ENCODE measurements at places on chromosomes 2 and 18.

DNA sequence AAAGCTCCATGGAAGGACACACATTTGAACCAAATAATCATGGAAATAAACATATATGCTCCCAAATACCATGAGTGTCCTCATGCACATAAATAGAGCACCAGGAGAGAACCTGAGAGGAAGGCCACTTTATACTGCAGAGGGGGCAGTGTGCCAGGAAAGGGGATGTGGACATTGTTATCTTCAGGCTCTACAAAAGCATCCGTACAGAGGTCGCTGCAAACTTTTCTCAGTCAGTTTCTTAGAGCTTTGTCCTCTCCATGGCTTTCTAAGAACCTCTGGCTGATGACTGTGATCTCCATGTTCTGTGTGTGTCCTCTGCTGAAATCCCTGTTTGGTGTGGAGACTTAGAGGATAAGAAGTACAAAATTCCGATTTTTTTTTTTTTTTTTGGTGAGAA is 515.7 kb downstream of the CNTNAP5 start:
- DNase-seq = no peak

DNA sequence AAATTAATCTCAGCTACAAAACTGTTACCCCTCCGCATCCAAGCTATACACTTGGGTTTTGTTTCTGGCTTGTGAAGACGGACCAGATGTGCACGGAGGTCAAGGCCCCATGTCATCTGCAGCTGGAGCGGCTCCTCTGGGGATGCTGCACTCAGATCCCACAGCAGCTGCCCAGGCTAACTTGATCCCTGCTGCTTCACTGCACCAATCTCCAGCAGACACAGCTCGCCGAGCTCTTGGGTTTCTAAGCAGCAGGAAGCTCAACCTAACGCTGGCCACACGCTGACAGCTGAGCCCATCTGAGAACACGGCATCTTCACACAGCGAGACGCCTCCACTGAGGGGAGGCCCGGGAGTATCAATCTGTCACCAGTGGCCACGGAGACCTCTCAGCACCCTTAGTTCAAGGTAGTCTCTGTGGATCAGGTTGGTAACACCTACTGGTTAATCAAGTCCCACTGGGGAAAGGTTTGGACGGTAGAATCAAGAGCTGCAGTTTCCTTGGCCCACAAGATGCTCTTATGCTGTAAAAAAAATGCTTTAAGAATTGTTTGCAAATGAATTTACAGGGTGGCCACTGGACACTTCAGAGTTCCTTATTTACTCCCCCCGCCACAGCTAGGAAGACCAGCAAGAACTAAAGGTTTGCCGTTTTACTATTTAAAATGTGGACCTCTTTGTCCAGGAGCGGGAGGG is 67.5 kb downstream of the EMILIN2 start:
- no peak for DNase-seq

DNA sequence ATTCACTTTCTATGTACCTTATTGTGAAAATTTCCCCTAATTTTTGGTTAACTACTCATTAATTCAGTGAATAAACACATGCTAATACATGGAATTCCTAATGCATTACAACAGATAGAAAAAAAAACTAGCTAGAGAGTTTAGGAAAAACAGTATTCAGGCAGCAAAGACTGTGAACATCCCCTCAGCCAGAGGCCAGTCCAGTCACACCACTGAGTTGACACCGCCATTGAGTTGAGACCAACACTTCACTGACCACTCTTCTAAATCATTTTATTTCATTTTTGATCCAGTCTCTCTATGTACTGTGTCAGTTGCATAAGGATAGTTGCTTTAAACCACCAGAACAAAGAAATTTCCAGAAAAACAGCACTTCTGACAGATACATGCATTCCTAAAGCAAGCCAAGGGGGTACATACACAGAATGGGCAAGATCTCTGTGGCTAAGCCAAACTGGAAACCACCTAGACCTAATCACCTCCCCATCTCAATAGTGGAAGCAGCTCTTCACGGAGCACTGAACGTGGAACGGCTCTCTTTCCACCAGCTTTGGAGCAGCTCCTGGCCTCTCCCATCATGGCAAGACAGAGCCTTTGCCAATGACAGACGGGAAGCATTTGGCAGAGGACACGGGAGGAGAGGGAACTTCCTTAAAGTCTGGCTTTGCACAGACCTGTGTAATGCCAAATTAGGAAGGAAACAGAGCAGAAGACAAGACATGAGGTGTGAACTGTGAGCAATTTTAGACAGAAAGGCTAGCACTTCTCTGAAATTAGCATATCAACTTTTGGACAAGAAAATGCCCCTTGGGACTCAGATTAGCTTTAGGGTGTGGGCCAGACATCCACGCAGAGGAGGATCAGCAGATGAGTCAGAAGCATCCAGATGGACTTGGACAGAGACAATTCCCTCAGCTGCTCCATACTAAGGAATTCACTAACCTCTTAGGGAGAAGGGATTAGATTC is 36.4 kb downstream of the CACNB4 start:
- no peak for DNase-seq

DNA sequence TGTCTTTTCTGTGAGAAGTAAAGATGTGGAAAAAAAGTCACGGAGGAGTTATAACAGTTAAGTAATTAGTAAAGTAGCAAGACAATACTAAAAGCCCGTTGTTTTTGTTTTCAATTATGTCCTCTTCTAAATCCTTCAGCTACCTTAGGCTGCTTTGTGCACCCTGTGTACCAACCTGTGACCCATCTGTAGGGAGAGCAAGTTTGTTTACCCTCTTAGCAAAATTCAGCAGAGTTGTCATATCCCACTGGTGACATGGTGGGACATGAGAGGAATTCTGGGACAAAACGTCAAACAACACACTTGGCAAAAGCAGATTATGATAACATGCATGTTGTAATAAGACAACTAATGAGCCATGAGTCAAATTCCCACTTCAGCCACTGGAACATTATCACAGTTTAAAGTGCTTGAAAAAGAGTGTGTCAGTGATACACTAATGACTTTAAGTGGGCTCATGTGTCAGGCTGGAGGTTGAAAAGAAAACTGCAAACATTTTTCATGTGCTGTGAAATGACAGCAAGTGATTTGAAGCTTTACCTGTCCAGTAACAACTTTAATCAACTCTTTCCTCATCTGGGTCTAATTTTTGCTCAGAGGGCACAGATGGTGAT is 392.8 kb upstream of the ACVR2A start:
- peak; percentile 36 for DNase-seq

DNA sequence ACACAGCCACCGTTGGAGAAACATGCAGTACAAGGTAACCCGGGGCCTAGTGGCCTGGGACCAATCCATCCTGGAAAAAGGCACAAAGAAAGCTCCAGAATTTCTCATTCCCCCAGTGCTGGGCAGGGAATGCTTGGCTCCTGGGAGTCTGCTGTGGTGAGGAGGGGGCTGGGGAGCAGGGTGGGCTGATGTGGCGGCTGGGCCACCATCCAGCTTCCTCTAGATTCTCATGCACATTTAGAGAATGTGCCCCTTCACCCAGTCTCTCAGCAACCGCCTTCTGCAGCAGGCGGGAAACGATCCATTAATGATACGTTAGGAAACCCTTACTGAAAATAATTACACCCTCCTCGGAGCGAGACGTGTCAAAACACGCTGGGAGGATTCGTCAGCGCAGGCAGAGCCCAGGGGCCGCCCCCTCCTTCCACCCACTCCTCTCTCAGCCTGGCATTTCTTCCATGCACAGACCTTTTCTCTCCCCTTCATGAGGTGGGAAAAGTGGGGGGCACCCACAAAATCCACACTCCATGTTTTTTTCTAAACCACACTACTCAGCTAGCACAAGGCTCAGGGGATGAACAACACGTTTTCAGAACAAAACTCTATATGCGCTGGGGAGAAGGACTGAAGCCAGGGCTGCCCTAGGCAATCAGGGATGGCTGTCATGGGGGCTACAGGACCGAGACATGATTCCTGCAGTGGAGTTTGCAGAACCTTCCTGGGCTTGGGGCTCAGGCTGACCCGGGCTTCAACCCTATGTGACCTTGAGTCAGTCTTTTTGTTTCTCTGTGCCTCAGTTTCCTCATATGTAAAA is 56.1 kb upstream of the SMAD7 start:
- no peak for DNase-seq

DNA sequence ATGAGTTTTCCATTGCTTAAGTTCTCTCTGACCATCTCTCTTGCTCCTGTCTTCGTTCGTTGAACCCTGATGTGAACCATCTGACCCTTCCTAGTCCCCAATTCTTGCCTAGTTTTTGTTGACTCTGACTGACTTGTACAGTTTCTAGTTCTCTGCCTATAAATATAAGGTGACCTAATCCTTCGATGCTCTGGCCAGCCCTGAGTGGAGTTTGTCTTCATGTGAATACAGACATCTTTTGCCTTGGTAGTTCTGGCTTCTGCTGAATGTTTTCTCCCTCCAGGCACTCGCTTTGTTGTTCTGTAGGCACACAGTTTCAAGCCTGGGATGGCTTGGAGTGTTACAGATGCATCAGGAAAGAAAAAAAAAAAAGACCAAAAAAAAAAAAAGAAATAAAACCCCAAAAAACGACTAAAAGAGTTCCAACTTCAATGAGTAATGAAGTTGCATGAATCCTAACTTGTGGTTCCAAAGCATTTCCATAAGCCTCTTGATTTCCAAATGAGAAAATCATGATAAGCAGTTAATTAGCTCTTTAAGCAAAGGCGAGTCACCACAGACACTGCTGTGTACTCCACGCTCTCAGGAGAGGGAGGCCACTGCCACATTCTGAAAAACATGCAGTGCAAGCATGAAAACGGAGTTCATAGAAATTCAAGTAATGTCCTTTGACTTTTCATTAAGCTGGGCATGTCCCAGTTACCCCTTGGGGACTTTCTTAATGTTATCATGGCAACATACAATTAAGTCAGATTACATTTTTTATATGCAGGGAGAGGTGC is 165.2 kb downstream of the TDRD15 start:
- DNase-seq = no peak

GRCh38 chr2:168633895-168634294 is 168.5 kb upstream of the NOSTRIN start:
- DNase-seq = no peak

DNA sequence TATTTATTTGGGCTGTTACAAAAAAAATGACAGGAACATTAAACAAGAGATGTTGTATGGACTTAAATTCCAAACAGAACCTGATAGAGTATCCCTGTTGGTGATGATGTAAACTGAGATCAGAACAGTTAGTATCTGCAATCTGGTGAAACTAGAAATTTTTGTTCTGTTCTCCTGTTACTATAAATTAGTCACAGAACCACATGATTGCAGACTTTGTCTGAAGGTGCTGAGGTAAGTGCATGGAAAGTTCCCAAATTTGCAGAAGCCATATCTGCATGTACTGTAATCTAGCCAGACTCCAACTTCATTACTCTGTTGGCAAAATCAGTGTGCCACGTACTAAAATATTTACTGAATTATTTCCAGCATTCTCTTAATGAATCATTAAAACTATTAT is 516.3 kb upstream of the FSIP2 start:
- DNase-seq = no peak

- DNase-seq = no peak
These were observed 45.8 kb downstream of the LAMA3 start for GRCh38 chr18:23735021-23735464.

DNA sequence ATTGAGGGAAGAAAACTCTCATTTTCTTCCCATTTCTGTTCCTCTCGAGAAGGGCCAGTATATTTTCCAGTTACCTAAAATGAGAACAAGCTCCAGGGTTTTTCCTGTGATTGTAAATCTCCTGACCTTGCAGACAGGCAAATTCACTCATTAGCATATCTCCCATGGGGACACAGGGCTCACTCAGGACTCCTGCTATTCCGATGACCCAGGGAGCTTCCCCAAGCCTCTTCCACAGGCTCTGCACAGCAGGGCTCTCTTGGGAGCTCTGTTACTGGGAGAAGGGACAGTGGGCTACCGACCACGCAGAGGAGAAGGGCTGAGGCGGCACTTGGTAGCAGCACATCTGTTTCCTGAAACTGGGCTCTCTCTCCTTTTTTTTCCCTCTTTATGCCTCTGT is 135.2 kb upstream of the CAPN13 start:
- no peak for DNase-seq
